Activated CD4-positive, alpha-beta T cell treated with anti-CD3 and anti-CD28 coated beads for 24 hours (primary cell): ENCODE measurements at places on chromosomes 1 and 21.
A peak's percentile ranks its signal among the peaks of the same experiment; 100 is the strongest.

DNA sequence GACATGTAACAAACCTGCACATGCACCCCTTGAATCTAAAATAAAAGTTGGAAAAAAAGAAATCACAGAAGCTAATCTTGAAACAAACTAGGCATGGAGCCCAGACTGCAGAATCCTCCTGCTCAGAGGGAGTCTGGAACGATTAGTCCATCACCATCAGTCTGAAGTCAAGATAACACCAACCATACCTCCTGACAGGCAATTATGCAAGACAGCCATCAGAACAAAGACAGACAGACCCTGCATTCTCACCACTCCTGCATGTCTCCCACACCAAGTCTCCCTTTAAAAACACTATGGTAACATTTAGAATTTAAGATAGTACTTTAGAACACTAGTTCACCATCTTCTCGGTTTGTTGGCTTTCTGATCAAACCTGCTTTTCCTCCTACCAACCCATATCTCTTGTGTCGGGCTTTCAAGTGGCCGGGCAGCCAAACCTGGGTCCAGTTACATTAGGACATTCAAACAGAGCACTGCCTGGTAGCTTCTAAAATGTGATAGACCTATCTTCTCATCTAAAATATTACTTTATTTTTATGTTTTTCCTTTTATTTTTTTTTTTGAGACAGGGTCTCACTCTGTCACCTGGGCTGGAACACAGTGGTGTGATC is 10.1 kb downstream of the YARS1 start:
- no peak for DNase-seq

GRCh38 chr1:46301808-46302640 is 1.4 kb downstream of the LRRC41 start:
- peak; percentile 21 for DNase-seq

DNA sequence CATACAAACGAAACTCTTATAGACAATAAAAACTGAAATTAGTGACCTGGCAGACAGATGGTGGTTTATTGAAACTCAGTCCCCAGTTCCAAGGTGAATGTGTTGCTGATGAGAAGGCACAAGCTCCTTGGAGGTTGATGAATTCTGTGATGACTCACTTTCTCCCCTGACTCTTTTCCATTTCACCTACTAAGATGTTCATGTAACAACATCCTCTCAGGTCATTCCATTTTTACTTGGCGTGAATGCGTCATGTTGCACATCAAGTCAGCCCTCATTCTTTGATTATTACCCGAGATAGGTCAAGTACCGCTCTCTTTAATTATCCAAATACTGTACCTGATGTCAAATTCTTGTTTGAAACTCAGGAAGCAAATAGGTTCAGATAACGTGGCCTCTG is 10.1 kb upstream of the IL10RB start:
- DNase-seq = no peak

DNA sequence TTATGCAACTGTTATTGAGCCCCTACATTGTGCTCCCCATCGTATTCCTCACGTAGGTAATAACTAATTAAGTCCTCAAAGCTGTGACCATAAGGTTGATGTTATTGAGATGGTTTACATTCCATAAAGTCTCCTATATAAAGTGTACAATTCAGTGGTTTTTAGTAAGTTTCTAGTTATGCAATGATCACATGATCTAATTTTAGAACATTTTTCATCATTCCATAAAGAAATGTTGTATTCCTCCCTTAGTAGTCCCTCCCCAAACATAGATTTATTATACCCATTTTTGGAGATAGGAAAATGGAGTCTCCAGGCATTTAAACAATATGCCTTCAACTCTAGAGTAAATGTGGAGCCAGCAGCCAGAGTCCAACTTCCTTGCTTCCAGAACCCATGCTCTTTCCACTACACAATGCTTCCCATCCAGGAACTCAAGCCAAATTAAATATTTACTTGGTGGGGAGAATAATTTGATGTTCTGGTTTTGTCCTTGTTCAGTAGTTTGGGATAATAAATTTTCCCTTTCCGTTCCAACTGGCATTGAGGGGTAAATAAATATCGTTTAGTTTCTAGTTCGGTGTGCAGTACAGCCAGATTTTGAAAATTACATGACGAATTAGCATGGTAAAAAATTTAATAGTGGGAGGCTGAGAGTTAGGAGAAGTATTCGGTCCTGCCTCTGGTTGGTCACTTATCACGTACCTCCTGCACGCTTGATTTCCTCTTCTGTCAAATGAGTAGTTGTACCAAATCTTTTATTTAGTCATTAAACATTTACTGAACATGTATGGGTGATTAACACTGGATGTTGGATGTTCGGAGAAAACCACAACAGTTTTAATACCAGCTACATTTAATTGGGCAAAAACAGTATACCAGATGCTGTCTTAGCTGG is 66.3 kb downstream of the CACHD1 start:
- no peak for DNase-seq

DNA sequence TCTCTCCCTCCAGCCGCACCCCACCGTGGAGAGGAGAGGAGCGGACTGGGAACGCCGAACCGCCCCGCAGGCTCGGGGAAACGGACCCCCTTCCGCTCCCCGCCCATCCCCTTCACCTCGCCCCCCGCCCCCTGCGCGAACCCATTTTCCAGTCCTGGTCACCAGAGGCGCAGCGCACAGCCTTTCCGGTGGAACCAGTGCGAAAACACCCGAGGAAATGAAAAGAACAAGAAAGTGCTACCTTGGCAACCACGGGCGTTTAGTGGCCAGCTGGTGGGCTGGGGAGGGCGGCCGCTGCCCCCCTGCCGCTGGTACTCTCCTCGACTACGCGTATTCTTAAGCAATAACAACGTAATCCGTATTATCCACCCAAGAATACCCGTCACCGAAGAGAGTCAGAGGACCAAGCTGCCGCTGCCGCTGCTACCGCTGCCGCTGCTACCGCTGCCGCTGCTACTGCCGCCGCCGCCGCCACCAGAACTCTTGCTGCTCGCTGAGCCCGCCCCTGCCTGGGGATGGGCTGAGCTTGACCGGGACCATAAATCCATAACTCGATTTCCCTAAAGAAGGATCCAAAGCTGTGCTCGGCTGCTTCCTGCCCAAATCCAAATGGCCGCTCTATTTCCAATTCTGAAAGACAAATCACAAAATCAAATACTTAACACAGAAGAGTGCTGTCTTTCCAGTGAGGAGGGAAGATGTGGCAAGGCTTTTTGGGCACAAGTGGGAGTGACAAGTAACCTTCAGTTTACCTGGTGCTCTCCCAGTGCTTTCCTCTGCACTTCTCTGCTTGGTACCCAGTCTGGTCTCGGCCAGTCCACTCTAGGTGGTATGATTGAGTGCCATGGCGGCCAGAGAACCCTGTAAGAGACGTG is 125.2 kb upstream of the DPYD start:
- DNase-seq = no peak

- DNase-seq = no peak
These were observed 26.8 kb upstream of the BEND5 start for GRCh38 chr1:48803474-48803873.

DNA sequence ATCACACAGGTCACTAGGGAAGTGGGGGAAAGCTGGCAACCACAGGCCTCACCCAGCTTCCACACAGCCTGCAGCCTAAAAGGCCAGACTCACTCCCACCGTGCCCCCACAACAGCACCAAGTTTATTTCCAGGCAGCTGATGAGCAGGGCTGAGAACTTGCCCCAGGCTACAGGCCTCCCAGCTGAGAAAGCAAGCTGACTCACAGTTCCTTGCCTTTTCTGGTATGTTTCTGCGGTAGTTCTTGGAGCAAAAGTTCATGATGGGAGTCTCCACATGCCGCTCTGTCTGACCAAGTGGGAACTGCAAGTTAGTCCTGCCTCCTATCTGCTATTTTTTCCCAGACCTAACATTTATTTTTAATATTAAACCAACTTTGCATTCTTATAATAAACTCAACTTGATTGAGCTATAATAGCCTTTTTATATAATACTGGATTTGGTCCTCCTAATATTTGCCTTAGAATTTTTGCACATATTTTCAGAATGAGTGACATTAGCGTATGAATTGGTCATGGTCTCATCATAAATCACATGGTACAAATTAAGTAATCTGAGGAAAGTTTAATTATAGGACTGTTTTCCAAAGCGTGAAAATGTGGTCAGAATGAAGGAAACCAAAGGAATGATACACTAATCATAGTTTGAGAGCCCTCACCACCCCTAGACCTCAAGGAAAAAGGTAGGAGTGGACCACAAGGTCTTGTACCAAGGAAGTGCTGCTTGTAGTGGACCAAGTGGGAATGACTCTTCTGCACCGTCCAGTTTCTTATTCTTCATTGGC is 30.7 kb downstream of the RPAP2 start:
- no peak for DNase-seq

DNA sequence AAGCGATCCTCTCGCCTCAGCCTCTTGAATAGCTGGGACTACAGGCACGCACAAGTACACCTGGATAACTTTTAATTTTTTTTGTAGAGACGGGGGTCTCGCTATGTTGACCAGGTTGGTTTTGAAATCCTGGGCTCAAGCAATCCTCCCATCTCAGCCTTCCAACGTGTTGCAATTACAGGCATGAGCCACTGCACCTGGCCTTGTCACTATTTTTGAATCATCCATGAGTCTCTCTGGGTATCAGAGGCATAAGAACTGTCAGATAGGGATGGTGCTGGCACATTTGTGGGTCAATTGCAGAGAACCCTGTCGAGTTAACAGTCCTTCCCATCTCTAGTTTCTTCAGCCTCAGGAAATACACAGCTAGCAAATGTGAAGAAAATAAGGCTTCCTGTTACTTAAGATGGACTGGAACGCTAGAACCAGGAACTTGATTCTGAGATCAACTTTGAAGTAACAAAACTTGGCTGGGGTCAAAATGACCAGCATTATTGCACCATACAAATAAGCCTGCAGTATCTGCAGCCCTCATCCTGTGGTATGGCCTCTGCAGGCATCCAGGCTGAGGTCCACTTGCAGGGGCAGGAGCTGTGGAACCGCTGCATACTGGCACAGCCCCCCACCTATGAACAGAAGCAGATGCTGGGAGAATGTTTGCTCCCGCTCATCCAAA is 124.3 kb upstream of the GADD45A start:
- DNase-seq = no peak

GRCh38 chr1:163351912-163352311 is 30.2 kb downstream of the NUF2 start:
- no peak for DNase-seq

- no peak for DNase-seq
These were observed 340.0 kb downstream of the PTBP2 start for GRCh38 chr1:97061604-97062003.

DNA sequence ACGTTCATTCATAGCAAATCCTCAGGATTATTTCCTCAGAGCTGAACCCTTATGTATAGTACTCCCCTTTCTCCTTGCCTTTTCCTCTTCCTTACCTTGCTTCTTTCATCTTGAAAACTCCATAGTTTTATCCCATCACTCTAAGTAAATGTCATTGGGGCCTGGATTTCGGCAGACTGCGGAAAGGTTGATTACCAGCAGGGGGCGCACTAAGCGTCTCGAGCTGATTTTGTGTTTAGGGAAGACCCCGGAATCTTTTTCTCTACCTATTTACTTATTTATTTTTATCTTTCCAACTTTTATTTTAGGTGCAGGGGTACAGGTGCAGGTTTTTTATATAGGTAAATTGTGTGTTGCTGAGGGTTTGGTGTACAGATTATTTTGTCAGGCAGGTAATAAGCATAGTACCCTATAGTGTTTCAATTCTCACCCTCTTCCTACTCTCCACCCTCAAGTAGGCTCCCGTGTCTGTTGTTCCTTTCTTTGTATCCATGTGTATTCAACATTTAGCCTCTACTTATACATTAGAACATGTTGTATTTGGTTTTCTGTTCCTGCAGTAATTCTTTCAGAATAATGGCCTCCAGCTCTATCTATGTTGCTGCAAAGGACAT is 11.4 kb upstream of the MTARC1 start:
- peak; percentile 11 for DNase-seq

GRCh38 chr1:167418391-167418790 is 99.9 kb downstream of the CD247 start:
- no peak for DNase-seq

- DNase-seq = peak; percentile 10
These were observed 606 bp downstream of the DENND1B start for GRCh38 chr1:197774466-197775281.

GRCh38 chr1:44101328-44101727 is 17.3 kb upstream of the KLF17 start:
- no peak for DNase-seq

- no peak for DNase-seq
These were observed 101.7 kb downstream of the HUNK start for GRCh38 chr21:31974454-31974985.

GRCh38 chr1:189804352-189804751 is 673.3 kb downstream of the BRINP3 start:
- no peak for DNase-seq

DNA sequence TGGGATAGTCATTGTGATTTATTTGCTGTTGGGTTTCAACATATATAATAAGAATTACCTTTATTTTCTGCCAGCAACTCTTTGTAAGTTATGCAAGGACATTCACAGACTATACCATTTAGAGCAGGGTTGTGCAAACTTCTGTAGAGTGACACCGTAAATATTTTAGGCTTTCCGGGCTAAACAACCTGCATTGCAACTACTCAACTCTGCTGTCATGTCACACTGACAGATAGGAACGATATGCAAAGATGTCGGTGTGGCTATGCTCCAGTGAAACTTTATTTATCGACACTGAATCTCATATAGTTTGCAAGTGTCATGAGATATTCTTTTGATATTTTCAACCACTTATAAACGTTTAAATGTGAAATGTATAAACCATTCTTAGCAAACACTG is 210.4 kb downstream of the BACH1 start:
- no peak for DNase-seq

DNA sequence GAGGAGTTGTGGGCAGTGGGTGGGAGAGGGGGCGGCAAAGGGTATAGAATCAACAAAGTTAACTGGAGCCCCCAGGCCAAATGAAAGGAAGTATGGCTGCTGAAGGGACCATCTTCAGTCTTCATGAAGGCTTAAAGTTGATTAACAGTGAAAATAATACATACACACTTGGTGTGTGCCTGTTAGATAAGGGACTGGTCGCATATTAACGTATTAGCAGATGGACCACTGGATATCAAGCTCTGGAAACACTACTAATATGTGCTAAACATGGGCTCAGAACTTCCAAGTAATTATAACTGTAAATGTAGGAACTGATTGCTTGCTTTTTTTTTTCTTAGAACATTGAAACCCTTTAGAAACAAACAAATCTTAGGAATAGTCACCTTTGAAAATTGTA is 224.7 kb upstream of the KIAA0040 start:
- DNase-seq = no peak

GRCh38 chr1:51491166-51491981 is 27.7 kb downstream of the EPS15 start:
- no peak for DNase-seq

DNA sequence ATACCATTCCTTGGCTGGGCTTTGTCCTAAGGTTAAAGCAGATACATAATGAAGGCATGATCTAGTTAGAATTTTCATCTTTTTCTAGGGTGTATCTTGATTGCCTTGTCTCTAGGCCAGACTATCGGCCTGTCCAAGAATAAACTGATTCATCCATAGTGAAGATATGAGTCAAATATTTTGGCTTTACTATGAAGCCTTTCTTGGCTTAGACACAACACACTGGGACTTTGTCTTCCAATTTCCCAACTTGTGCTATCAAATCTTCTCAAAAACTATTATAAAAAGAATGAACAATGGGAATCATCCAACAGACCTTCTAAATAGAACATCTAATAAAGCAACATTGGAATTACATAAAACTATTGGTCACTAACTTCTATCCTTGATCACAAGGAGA is 64.8 kb downstream of the WARS2 start:
- no peak for DNase-seq
